GM18507 (cell line): ENCODE measurements at places on chromosomes 11 and 22.

DNA sequence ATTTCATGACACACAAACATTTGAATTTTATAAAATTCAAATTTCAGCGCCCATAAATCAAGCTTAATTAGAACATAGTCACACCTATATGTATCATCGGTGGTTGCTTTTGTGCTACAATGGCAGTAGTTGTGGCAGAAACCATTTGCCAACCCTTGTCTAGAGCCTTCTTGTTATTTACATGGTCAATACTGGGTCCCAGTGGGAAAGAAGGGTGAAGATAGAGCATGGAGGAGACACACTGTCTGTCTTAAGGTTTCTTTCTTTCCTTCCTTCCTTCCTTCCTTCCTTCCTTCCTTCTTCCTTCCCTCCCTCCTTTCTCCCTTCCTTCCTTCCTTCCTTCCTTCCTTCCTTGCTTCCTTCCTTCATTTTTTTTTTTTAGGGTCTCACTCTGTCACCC, 3.7 kb downstream of the OR6Q1 start:
- DNase-seq: no peak

GRCh38 chr11:61090521-61090920, 11.8 kb upstream of the CD5 start:
- no peak for DNase-seq

- no peak for DNase-seq
These were observed 26.1 kb downstream of the APIP start for GRCh38 chr11:34890089-34890488.

DNA sequence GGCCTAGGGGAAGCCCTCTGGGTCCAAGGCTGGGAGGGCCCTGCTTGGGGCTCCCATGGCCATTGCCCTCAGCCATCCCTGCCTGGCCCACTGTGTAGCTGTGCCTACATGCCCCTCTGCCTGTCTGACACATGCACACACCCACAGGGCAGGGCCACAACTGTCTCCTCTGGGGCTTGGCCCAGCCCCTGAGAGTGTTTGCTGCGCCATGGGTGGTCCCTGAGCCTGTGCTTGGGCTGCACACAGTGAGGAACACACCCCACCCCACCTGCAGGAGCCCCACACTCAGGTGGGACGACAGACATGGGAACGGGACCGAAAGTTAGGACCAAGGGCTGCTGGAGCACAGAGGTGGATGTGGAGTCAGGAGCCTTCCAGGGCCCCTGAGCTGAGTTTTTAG, 489.5 kb downstream of the TBC1D22A start:
- no peak for DNase-seq

DNA sequence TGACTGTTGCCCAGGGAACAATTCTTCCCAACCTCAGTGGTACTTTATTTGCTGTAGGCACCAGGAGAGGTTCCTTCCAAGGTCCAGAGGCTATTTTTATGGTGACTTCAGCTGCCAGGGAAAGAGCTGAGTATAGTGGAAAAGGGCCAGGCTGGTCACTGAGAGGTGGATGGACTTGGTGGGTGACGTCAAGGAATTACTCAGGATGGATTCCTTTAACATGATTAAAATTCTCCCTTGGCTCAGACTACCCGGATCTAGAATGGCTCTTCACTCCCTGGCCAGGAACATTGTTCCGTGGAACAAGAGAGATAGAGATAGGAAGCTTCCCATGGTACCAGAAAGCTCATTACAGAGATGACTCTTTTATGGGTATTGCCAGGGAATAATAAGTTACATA, 8.7 kb upstream of the CALCA start:
- DNase-seq: no peak

GRCh38 chr22:19793161-19793560, 32.6 kb downstream of the TBX1 start:
- DNase-seq: no peak

- DNase-seq: no peak
These were observed 37.4 kb downstream of the PAK1 start for GRCh38 chr11:77436506-77436905.

GRCh38 chr11:47409440-47410369, 1.3 kb downstream of the SLC39A13 start:
- DNase-seq: no peak

DNA sequence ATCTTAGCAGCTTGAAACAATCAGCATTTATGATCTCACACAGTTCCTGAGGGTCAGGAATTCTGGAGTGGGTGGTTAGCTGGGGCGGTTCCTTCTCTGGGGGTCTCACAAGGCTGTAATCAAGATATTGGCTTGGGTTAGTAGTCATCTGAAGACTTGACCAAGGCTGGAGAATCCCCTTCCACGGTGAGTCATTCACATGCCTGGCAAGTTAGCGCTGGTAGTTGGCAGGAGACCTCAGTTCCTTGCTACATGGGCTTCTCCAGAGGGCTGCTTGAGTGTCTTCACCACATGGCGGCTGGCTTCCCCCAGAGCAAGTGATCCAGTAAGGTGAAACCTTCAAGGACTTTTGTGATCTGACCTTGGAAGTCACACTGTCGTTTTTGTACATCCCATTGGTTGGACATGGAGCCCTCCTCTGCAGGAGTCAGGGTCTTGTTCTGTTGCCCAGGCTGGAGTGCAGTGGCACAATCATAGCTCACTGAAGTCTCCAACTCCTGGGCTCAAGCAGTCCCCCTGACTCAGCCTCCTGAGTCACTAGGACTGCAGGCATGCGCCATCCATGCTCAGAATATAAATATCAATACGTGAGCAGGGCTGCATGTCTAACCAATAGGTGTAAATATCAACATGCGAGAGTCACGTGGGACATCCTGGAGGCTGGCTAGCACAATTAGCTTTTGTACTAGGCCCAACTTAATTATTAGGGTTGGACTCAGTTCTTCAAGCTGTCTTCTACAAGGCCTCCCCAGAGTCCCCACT, 7.2 kb upstream of the NIPSNAP1 start:
- DNase-seq: no peak

- DNase-seq: no peak
These were observed 1008.0 kb downstream of the FAM181B start for GRCh38 chr11:81725701-81726100.

DNA sequence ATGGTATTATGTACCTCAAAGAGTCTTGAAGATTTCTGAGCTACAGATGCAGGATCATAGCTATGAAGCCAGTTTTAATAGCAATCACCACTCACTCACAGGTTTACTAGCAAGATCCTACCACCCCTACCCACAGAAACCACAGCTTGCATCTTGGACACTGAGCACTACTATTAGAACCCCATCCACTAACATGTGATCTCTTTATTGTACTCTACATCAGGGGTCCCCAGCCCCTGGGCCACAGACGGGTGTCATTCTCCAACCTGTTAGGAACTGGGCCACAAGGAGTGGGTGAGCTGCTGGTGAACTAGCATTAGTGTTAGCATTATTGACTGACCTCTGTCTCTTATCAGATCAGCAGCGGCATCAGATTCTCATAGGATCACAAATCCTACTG, 844.8 kb upstream of the CHORDC1 start:
- no peak for DNase-seq
